ENCODE measurements at places on chromosomes 16 and 17.

DNA sequence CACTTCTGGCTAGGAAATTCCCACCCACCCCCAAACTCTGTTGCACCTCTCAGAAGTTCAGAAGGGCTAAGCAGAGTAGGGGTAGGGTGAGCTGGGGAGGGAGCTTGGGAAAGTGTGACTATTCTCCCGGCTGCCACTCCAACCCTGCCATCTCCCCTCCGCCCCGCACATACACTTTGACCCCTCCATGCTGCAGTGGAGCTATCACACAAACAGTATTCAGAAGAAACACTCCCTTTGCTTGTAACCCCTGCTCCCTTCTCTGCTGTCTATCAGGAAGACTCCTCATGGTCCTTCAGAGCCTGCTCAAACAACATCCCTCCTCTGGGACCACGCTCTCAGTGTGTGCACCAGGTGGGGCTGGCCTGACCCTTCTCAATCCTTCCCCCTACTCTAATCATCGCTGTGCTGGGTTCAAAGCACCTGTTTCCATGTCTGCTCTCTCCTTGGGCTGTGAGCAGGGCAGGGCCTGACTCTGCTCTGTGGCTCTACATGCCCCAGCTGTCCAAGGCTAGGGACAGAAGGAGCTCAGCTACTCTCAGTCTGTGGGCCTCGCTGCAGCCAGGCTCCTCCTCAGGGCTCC lies 8.6 kb downstream of the SLC13A5 start:
- DNase-seq, result no peak

- DNase-seq, result no peak
Measured at GRCh38 chr17:35094902-35095301, 24.8 kb downstream of the RAD51D start.

GRCh38 chr16:26078716-26079355 lies 387.1 kb downstream of the HS3ST4 start:
- DNase-seq, result no peak

GRCh38 chr16:73888840-73889490 lies 407.6 kb upstream of the PSMD7 start:
- DNase-seq, result no peak

GRCh38 chr17:34368946-34369500 lies 6.0 kb upstream of the CCL1 start:
- DNase-seq, result no peak

DNA sequence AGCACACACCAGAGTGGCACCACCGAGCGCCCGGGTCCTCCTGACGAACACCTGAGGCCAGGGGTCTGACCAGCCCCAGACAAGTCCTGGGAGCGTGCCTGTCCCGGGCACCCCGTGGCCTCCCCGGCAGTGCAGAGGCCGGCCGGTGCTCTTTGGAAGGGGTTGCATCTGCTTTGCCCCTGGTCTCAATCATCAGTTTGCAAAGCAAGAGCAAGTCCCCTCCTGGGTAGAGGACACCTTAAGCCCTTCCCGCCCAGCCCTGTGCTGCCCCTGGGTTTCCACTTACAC lies 11.6 kb upstream of the CAPN15 start:
- DNase-seq, result no peak

GRCh38 chr16:66515596-66516508 lies 34.1 kb downstream of the TK2 start:
- DNase-seq, result no peak

DNA sequence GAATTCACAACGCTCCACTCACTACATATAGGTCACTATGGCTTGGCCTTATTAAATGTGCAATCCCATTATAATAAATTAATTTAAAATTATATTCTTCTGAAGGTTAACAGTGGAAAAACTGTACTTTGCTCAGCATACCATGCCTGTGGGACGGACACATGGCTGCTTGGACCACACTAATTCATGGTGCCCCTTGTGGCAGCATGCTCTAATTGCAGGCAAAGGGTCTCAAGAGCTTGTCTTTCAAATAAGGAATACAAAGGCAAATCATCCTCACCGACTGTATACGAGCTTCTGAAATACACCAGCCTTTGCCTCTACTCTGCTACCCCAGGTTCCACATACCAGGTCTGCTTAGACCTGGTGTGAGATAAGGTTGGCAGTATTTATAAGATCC lies 11.7 kb downstream of the SMPD3 start:
- no peak for DNase-seq

GRCh38 chr16:30342751-30343490 lies 12.2 kb downstream of the CD2BP2 start:
- DNase-seq, result no peak

GRCh38 chr16:52621651-52622050 lies 74.7 kb upstream of the TOX3 start:
- DNase-seq, result no peak

- DNase-seq, result no peak
Measured at GRCh38 chr17:55344514-55344997, 77.1 kb downstream of the MMD start.

GRCh38 chr17:14332331-14332730 lies 31.4 kb downstream of the HS3ST3B1 start:
- no peak for DNase-seq

DNA sequence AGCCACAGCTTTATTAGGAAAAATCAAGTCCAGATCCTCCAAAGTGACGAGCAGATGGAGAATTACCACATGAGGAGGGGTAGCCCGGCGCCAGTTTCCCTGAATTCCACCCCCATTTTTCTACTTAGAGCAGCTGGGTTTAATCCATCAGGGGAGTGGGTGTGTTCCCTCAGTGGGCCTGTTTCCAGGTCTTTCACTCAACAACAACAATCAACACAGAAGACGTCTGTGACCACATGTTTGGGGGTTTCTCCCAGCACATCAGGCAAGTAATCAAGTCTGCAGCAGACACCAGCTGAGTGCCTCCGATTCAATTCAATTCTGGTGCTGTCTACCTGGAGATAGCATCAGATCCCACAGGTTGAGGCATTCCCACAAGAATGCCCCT lies 6.8 kb downstream of the SLC6A2 start:
- DNase-seq, result no peak

DNA sequence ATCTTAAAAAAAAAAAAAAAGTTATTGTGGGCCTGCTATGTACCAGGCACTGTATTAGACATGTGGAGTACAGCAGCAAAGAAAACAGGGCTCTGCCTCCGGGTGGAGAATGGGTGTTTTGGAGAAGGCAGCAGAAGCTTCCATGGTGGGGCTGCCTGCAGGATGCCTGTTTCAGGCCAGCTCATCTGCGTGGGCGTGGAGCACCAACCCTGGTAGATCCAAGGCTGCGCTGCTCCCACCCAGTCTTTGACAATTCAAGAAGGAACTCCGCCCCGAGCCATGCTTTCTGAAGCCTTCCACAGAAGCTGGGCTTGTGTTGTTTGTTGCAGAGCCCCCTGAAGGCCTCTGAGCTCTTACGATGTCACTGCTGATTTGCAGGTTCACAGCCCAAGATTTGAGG lies 23.2 kb upstream of the CACNG1 start:
- no peak for DNase-seq

DNA sequence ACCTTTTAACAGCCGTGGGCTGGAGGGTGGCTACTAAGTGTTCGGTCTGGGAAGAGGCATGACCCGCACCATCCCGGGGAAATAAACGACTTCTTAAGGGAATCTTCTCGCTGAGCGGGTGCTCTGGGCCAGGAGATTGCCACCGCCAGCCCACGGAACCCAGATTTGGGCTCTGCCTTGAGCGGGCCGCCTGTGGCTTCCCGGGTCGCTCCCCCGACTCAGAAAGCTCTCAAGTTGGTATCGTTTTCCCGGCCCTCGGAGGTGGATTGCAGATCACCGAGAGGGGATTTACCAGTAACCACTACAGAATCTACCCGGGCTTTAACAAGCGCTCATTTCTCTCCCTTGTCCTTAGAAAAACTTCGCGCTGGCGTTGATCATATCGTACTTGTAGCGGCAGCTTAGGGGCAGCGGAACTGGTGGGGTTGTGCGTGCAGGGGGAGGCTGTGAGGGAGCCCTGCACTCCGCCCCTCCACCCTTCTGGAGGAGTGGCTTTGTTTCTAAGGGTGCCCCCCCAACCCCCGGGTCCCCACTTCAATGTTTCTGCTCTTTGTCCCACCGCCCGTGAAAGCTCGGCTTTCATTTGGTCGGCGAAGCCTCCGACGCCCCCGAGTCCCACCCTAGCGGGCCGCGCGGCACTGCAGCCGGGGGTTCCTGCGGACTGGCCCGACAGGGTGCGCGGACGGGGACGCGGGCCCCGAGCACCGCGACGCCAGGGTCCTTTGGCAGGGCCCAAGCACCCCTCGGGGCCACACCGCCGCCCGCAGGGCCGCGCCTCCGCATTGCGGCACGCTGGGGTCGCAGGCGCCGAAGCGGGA lies 3.6 kb upstream of the CBX4 start:
- DNase-seq, result no peak

- no peak for DNase-seq
Measured at GRCh38 chr17:74824961-74825627, 34.6 kb downstream of the GRIN2C start.

DNA sequence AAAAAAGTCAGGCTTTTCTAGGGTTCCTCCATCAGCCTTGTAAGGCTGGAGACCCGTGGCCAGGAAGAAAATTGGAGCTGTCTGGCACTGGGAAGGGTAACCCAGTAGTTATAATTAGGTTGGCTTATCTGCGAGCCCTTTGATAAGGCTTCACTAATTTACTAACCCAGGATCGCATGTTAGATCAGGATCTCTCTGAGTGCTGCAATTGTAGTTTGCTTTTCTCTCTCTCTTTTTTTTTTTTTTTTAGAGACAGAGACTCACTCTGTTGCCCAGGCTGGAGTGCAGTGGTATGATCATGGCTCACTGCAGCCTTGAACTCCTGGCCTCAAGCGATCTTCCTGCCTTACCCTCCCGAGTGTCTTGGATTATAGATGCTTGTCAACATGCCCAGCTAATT lies 17.0 kb downstream of the ABCC1 start:
- no peak for DNase-seq

- no peak for DNase-seq
Measured at GRCh38 chr17:57585341-57586195, 159.5 kb downstream of the CCDC182 start.

- no peak for DNase-seq
Measured at GRCh38 chr17:74497471-74497870, 31.0 kb downstream of the CD300A start.

DNA sequence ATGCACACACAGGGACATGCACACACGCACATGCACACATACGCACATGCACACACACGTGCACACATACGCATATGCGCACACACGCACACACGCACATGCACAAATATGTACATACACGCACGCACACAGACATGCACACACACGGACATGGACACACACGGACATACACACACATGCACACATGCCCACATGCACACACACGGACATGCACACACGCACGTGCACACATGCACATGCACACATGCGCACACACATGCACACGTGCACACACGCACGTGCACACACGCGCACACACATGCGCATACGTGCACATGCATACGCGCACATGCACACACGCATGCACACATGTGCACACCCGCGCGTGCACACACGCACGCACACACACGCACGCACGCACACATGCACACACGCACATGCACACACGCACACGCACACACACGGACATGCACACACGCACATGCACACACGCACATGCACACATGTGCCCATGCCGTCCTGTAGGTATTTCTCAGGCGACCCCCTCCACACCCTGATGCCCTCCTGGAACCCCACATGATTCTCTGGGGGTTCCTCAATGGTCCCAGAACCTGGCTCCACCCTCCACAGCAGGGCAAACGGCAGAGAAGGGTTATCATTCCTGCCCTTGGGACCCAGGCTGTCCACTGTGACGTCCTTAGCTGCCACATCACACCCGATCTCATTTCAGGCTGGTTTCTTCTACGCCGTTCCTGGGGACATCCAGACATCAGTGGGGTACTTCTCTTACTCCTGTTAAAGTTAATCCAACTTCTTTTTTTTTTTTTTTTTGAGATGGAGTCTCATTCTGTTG lies 9.6 kb upstream of the RBFOX3 start:
- no peak for DNase-seq

- no peak for DNase-seq
Measured at GRCh38 chr17:40980596-40980995, 3.5 kb downstream of the KRT40 start.

DNA sequence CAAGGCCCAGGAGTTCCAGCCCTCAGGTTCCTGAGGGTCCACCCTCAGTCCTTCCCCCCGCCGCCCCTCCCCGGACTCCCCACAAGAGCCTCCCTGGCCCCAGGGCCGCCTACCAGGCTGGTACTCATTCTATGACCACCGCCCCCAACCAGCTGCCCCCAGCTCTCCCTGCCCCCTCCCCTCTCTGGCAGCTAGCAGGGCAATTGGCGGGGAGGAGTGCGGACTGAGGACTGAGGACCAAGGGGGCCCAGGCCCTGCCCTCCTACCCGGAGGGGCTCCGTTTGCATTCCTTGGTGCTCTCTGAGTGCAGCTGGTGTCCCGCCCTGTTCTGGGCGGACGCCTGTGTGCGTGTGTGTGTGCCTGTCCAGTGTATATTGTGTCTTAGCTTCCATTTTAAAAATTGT lies 19.1 kb downstream of the UNC13D start:
- no peak for DNase-seq

DNA sequence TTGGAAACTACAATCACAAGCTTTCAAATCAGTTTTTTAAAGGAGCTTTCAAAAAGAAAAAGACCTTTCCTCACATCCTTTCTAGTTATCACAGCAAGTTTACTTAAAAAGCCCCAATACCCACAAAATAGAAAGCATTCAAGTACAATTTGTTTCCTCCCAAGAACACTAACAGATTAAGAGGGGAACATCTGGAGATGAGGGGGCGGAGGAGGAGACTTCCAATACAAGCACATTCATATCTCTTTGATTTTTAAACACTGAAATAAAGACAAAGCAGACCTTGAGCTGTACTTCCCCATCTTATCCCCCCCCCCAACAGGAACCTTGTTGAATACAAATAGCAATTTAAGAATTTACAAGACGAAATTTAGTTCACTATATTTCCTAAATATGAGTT lies 2.0 kb downstream of the YWHAE start:
- no peak for DNase-seq

DNA sequence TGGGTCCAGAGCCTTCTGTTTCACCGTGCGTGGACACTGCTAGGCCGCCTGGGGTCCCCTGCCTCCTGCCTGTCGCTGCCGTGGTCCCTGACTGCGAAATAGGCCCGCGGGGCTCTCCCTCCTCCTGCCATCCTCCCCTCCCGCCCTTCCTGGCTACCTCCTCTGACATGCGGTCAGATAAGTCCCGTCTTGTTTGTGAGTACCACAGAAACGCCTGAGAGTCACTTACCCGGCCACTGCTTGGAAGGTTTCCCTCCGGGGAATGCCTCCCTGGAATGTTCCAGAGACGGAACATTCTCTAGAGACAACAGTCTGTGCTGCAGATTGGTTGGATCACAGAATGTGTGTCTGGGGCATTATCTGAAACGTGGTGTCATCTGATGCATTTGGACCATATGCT lies 22.7 kb downstream of the CIBAR2 start:
- DNase-seq, result no peak
